ENCODE measurements at places on chromosomes 1 and 21.

GRCh38 chr1:233998891-233999290 lies 94.4 kb downstream of the SLC35F3 start:
- peak; percentile 20 for DNase-seq

DNA sequence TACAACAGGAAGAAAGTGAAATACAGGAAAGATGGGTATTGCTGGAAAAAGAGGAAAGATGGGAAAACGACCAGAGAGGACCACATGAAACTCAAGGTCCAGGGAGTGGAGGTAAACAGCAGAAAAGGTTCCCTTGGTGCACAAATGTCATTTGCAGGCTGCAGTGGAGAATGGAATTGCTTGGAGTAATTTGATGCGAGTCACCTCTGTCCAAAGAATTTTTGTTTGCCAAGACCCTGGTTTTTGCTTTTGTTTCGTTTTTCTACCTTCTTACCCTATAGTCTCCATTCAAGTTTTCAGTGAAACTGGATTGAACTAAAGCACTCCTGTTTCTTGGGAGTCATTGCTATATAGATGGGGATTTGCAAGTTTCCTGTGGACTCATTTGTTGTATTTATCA lies 464.3 kb downstream of the CAMTA1 start:
- DNase-seq: no peak

GRCh38 chr1:207818971-207819451 lies 67.2 kb downstream of the CD46 start:
- no peak for DNase-seq

- no peak for DNase-seq
These were observed 1.9 kb downstream of the AGO1 start for GRCh38 chr1:35884934-35885333.

GRCh38 chr1:218361298-218362065 lies 16.3 kb downstream of the TGFB2 start:
- no peak for DNase-seq

GRCh38 chr21:27817902-27818623 lies 851.2 kb upstream of the ADAMTS5 start:
- no peak for DNase-seq

DNA sequence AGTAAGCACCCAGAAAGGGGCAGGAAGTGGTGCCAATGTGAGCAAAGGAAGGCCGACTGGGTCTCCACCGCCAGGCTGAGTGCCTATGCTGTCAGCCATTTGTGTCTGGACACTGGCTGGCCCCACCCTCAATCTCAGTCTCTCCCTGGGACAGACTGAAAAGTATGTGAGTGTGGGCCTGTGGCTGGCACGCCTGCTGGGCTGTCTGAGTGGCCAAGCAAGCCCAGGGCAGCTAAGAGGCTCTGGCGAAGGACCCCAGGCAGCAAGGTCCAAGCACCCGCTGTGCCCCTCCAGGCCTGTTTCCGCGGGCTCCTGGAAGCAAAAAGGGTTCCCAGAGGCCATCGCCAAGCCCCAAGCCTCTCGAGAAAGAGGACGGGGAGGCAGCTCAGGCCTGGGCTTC lies 93.3 kb upstream of the VAMP3 start:
- no peak for DNase-seq

DNA sequence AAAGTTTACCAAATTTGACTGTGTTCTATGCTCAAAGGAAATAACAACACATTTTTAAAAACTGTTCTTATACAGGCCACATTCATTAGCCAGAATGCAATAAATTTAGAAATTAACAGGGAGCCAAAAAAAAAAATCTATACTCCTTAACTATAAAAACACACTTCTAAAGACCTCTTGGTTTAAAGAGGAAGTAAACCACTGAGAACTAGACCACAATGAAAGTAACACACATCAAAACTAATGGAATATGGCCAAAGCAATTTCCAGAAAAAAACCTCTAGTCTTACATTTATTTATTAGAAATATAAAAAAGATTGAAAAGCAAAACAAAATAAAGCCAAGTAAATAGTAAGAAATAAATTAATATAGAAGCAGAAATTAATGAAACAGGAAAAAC lies 48.9 kb upstream of the GADD45A start:
- DNase-seq: no peak

DNA sequence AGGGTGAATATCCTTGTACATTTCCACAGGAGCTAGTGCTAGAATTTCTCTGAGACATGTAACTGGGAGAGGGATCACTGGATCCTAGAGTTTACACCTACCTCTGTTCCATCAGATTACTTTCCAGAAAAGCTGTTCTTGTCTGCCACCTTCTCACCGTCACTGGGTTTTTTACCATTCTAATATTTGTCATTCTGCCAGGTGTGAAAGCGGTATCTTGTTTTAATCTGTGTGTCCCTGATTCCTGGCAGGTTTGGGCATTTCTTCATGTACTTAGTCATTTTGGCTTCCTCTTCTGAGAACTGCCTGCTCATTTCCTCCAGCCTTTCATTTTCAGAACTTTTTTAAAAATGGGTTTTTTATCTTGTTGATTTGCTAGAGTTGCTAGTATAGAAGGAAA lies 5.1 kb downstream of the PMF1 start:
- DNase-seq: no peak

DNA sequence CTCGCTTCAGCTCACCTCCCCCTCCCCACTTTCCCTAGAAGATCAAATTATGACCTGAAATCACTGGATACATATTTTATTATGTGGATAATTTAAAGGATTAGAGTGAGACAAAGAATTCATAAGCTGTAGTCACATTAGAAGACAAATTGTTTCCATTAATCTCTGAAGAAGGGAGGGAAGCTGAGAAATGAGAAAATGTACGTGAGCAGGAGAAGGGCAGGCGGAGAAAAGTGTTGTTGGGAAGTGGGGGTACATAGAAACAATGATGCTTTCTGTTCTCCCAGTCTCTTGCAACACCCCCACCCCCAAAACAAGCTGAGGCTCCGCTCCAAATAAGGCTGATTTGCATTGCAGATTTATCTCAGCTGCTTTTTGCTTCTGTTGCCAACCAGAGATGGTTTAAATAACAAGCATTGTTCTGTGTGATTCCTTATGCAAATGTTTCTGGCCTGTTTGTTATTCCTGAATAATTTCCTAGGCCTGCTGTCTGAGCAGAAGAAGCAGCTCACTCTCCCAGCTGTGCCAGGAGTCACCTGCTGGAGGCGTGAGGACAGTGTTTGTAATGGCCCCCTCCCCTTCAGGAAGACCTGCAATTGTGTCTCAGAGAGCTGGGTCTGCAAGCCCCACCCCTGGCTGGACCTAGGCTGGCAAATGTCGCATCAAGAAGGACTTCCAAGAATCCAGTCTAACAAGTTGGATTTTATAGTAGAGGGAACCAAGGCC lies 121.8 kb upstream of the TNR start:
- DNase-seq: no peak

- no peak for DNase-seq
These were observed 16.7 kb downstream of the ABCA4 start for GRCh38 chr1:94104127-94104684.

GRCh38 chr1:117656202-117656641 lies 50.4 kb downstream of the TENT5C start:
- DNase-seq: no peak

DNA sequence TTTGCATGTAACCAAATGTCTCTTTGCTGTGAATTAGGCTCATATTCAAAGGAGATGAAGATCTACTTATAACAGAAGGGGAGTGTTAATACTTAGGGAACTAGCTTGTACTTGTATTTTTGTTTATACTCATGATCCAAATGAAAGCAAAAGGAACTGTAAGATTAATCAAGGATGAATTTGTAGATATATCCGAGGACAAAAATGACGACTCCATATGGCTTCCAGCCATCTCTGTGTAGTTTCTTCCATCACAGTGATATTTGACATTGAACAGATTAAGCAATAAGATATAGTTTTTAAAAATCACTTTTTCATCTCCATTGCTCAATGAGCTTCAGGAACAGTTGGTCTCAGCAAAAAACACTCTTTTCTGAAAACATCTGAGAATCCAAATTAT lies 257.4 kb upstream of the CAMK1G start:
- DNase-seq: no peak

DNA sequence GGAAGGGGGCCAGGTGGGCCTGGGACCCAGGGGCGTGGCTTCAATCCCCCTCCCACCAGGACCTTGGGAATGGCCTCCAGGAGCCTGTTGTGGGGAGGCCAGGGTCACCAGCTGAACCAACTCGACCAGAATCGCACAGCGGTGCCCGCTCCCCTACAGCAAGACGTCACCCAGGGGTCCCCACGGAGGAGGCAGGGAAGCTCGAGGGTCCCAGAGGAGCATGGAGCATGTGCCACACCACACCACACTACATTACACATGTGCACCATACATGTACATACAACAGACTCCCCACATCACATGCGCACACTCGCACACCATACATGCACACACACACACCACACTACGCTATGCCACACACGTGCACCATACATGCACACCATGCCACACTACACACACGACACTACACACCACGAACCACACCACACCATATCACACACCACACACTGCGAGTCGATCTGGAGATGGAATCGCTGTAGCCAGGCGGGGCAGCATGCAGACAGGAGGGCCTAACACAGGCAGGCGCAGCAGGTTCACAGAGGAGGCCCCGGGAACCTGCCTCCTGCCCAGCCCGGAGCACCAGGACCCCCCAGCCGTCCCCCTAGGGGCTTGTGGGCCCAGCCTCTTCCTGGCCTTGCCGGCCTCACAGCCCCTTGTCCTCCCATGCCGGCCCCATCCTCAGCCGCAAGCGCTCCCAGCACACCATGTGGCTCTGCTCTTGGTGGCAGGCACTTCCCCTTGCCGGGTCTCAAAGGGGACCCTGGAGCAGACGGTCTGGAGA lies 596 bp downstream of the ITGB2 start:
- no peak for DNase-seq

GRCh38 chr1:9753121-9753531 lies 70.6 kb downstream of the CLSTN1 start:
- no peak for DNase-seq

DNA sequence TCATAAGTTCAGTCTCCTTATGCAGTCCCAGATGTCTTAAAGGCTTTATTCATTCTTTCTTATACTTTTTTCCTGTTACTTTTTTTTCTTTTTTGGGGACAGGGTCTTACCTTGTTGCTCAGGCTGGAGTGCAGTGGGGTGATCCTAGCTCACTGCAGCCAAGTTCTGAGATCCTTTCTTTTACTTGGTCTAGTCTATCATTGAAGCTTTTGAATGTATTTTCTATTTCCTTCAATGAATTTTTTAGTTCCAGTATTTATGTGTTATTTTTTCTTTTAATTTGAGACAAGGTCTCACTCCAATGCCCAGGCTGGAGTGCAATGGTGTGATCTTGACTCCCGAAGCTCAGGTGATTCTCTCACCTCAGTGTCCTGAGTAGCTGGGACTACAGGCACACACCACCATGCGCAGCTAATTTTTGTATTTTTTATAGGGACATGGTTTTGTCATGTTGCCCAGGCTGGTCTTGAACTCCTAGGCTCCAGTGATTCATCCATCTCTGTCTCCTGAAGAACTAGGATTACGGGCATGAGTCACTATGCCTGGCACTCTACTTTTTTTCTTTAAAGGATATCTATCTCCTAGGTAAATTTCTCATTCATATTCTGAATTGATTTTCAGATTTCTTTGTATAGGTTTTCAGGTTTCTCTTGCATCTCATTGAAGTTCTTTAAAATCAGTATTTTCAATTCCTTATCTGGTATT lies 26.1 kb upstream of the GTF2B start:
- no peak for DNase-seq

DNA sequence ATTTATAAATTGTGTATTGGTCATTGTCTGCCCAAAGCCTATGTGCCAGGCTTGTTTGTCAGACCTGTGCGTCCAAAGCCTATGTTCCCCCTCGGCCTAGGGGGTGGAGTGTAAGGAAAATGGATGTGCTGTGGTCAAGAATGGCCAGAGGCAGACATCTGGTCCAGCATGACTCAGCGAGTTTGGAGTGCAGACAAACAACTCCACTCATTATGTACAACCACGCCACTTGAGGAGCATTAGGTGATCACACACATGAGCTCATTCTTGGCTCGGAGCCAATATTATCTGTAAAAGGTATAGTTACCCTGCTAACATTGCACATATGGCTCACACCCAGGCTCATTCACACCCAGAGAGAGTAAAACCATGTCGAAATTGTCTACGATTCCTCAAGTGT lies 1047.6 kb upstream of the ADGRL4 start:
- no peak for DNase-seq

DNA sequence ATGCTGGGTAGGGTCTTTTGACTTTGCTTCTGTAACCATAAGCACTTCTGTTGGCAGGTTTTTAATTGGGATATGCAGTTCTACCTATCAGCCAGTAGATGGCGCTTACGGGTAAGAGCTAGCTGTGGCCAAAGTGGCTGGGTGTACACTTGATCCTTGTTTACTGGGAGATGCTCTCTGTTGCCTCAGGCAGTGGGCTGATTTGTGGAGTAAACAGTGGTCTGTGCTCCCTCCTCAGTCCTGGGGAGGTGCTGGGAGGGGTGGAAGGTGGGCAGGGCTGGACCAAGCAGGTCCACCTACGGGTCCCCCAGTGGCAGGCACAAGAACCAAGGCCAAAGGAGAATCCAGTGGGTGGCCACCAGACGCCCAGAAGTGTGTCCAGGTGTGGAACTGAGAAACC lies 43.4 kb downstream of the RALGPS2 start:
- no peak for DNase-seq

DNA sequence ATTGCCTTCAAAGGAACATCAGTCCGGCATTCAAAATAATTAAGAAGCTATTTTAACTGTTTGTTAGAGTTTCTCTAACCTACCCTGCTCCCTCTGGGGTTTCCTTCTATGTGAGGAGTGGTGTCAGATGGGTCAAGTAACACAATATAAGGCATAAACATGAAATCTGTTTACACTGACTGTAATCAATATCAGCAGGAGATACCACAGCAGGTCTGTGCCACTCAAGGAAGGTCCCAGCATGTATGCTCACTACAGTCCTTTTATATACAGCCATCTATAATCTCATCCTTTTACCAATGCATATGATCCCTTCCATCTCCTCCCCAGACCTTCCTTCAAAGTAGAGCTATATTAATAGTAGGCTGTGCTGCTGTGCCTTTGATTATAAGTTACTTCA lies 25.4 kb downstream of the EEIG2 start:
- DNase-seq: no peak

- no peak for DNase-seq
These were observed 886.8 kb downstream of the KCNT2 start for GRCh38 chr1:195721210-195721971.

DNA sequence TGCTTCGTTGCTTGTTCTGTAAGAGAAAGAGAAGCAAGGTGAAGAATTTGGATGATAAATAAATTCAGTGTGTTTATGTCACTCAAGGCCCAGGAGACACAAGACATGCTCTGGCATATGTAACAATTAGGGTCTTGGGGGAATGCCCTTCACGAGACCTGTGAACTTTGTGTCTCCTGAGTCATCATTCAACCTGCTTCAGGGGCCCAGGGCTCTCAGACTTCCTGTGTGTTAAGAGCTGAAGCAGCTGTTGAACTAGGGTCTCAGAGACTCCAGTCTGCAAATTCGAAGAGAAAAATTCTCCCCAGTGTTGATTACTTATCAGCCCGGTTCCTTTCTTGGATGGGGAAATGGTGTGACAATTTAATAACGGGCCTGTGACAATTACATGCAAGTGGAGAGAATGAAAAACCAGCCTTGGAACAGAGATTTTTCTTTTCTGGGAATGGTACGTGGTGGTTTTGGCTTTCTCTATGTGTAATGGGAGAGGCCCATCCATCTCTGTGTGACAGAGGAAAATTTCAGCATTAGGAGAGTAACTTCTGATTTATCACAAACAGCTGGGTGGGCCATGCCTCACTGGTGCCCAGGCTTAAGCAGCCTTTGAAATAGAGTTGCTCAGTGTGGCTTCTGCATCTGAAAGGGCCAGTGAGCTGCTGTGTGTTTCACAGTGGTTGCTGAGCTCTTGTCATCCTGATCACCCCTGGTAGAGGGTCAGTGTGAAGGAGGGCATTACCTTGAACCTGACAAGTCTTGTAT lies 22.4 kb downstream of the HUNK start:
- DNase-seq: peak; percentile 59

Measured in femur (tissue), 1 donor.